ENCODE measurements at places on chromosomes 4 and X.

- no peak for DNase-seq
Measured at GRCh38 chrX:41031256-41031967, 53.8 kb upstream of the USP9X start.

- no peak for DNase-seq
Measured at GRCh38 chr4:104906276-104906675, 240.4 kb upstream of the TET2 start.

- DNase-seq = no peak
Measured at GRCh38 chr4:125254106-125254505, 60.6 kb upstream of the FAT4 start.

GRCh38 chr4:40608628-40609027, 21.0 kb downstream of the RBM47 start:
- DNase-seq = no peak

- DNase-seq = no peak
Measured at GRCh38 chrX:40831750-40832149, 96.4 kb upstream of the MED14 start.

GRCh38 chr4:81665649-81666048, 193.9 kb upstream of the RASGEF1B start:
- DNase-seq = no peak

- no peak for DNase-seq
Measured at GRCh38 chr4:5772528-5773270, 61.7 kb downstream of the EVC start.

- peak; percentile 52 for DNase-seq
Measured at GRCh38 chr4:11428899-11429698, 405 bp upstream of the HS3ST1 start.

DNA sequence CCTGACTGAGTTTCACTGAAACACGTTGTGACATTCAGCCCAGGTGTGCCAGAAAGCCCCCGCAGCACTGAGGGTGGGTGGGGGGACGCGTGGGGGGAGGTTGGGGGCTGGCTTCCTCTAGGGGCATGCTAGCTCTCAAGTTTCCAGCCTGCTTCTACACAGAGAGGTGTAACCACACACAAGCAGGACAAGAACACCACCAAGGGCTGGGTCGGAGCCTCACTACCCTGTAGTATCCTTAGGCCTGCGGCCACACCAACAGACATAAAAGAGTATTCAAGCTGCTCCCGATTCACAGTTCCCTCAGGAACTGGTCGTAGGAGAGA, 1.8 kb downstream of the USP46 start:
- no peak for DNase-seq

DNA sequence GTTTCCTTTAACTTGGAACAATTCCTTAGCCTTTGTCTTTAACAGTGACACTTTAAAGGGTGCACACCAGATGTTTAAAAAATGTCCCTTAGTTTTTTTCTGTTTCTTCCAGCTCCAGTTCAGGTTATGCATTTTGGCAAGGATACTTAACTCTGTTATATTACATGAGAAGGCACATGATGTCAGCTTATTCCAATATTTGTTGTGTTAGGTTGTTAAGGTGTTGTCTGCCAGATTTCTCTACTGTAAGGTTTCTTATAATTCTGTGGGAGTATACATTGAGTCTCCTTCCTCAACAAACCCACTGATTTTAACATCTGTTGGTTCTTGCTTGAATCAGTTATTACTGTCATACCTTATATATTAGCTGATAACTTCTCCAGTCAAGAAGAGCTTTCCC, 33.3 kb downstream of the REST start:
- no peak for DNase-seq

GRCh38 chr4:155025762-155026457, 182.5 kb upstream of the NPY2R start:
- DNase-seq = peak; percentile 37

DNA sequence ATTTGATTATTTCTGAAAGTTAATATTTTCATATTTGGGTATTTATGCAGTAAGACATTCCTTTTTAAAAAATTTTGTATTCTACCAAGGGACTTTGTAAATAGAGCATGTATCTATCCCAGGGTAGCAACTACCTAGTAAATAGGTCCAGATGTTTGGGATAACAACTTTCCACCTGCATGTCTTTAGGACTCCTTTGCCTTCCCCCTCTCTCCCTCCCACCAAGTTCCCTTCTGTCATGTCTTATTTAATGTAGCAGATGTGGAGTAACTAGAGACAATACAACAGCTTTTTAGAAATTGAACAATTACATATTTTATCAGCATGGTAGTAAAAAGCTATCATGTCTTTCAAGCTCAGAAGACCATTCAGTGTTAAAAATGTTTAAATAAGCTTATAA, 821.0 kb downstream of the C4orf33 start:
- no peak for DNase-seq

- DNase-seq = no peak
Measured at GRCh38 chrX:139563251-139563650, 32.7 kb downstream of the F9 start.

DNA sequence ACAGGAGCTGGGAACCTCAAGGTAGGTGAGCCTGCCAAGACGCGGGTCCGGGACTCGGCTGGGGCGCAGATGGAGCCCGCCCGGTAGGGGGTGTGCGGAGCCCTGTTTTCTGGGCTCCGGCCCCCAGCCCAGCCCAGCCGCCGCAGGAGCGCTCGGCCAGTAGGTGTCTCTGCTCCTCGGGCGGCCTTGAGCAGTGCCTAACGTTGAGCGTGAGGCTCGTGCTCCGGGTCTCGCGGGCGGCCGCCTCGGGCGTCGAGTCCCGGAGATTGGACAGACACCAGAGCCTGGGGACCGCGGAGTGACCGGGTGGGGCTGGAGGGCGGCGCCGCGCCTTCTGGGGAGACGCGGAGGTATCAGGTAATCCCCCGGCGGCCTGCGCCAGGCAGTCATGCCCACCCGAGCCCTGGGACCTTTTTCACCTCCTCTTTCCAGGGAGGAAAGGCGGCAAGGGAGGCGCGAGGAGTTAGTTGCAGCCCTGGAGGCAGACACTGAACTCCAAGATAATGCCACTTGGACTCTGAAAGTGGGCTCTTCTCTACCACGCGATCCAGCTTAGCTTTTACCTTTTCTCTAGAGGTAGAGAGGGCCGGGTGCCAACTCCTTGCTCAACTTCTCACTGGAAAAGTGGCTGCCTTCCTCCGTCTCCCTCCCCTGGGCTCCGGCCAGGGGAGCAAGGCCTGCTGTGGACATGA, 14.5 kb upstream of the FGG start:
- peak; percentile 73 for DNase-seq

GRCh38 chr4:78975865-78976264, 36.6 kb upstream of the PAQR3 start:
- no peak for DNase-seq

GRCh38 chr4:118296729-118297128, 56.1 kb downstream of the PRSS12 start:
- DNase-seq = no peak

DNA sequence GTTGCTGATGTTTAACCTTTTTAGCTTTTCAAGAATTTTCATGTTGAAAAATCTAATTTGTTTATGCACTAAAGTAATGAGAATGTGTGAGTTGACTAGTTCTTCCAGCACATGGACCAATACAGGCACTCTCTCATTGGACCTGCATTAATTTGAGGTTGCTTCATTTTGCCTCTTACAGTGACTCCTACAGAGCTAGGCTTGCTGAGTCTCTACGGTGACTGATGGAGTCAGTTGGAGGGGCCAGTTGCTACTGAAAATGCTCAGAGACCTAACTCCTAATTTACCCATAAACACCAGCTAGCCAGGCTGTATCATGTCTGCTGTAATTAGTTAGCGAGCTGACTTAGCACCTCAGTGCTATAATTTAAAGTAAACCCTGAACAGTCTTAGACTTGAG, 10.9 kb downstream of the MTHFD2L start:
- DNase-seq = no peak

DNA sequence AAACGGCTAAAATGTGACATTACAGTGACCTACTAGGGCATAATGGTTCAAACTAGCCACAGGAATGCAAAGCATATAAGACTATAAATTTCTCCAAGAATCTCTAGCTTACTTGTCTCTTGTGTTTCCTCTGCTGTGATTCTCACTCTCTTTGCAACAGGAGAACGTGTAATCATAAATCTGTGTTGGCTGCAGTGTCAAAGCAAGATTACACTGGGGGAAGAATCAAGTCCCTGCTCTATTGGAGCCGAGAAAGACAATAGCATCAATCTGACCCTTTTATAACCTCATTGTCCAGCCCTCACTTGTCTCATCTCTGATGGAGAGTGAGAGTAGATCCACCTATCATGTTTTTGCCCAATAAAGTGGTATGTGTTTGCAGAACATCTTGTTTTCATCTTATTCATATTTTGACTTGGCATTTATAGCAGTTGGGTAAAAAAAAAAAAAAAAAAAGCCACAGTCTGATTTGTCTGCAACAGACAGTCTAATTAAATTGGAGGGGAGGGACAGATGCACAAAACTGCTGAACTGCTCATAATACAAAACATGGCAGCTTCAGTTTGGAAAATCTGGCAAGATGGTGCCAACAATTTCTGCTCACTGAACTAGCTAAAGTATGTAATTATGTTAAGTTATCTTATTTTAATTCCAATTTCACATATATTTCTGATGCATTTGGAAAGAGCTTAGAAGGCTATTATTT, 165.0 kb upstream of the GABRA2 start:
- DNase-seq = no peak

DNA sequence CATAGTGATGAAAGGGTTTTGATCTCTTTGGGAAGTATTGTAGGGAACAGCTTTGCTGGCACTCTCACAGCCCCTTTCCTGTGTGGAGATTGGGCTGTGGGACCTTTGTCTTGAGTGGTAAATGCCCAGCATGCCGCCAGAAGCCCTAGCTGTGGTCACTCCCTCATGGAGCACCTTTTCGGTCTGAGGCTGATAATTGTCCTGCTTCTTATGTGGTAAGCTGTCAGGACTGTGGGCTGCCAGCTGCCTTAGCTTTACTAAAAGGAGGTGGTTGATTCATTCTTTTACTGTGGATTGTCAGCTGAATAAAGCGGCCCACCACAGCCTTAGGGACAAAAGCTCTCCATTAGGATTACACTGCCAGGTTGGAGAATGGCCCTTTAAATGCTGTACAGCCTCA, 7.1 kb downstream of the PASD1 start:
- no peak for DNase-seq

- no peak for DNase-seq
Measured at GRCh38 chr4:1786544-1787362, 6.3 kb upstream of the FGFR3 start.

DNA sequence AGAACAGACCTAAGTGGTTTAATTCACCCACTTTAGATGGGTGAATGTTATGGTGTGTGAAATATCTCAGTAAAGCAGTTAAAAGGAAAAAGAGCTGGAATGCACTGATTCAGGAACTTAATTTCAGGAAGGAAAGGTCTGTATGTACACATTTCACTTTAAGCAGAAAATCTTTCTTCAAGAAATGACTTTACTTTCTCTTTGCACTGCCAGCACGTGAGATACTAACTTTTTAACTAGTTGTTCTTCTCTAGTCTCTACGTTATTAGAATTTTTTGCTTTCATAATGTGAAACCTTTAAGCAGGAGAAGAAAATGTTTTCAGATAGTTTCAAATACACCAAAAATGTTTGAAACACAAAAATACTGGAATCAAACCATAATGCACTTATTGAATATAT, 18.8 kb downstream of the C4orf46 start:
- DNase-seq = no peak

GRCh38 chr4:45410701-45411210, 684.4 kb upstream of the GNPDA2 start:
- no peak for DNase-seq

GRCh38 chrX:848386-848785, 217.8 kb downstream of the SHOX start:
- no peak for DNase-seq

GRCh38 chr4:178198691-178199090, 756.5 kb upstream of the AGA start:
- DNase-seq = no peak

- DNase-seq = no peak
Measured at GRCh38 chr4:133000012-133000411, 149.1 kb upstream of the PCDH10 start.

GRCh38 chrX:131262738-131263679, 26.1 kb downstream of the IGSF1 start:
- peak; percentile 55 for DNase-seq
